Aorta (tissue), 5 donors: ENCODE measurements at places on chromosomes 13 and 19. TPM values are rescaled to one million over a fixed set of nuclear protein-coding genes. Genes with fewer than 3 reads are reported as not detected.

The NCR1 gene
- polyA plus RNA-seq, result not detected

The LRRC8E gene
- not detected for polyA plus RNA-seq

The VSTM1 gene
- polyA plus RNA-seq, result not detected

The SBK3 gene
- polyA plus RNA-seq, result not detected

The CYP2A6 gene
- polyA plus RNA-seq, result not detected

The PLK5 gene
- not detected for polyA plus RNA-seq

The ZNF534 gene
- polyA plus RNA-seq, result not detected

The RGCC gene
- polyA plus RNA-seq, result 10.3 TPM

DNA sequence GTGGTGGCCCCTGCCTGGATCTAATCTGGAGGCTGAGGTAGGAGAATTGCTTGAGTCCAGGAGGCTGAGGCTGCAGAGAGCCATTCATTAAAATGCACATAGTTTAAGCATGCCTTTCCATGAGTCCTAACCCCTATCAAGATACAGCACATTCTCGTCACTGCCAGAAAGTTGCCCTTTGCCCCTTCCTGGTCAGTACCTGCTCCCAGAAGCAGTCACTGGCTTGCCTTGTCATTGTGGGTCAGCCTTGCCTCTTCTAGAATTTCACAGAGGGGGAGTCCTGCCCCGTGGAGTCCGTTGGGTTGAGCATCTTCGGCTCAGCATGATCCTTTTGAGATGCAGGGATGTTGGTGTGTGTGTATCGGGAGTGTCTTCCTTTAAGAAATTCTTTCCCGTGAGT is 10.8 kb downstream of the BICRA start:
- no peak for DNase-seq
- H3K4me3 ChIP-seq, result no peak overlapping the region
- H3K27ac ChIP-seq, result no peak overlapping the region
- H3K27me3 ChIP-seq, result no peaks in the 10 kb centered on the region
- no peaks in the 10 kb centered on the region for H3K36me3 ChIP-seq

- no peak for DNase-seq
- H3K27me3 ChIP-seq, result no peaks in the 10 kb centered on the region
- no peak overlapping the region for H3K27ac ChIP-seq
- no peaks in the 10 kb centered on the region for H3K4me1 ChIP-seq
- no peaks in the 10 kb centered on the region for H3K36me3 ChIP-seq
- H3K4me3 ChIP-seq, result no peak overlapping the region
Observed at GRCh38 chr19:56894626-56895025, 54.1 kb upstream of the PEG3 start.

- no peak overlapping the region for H3K4me3 ChIP-seq
- no peaks in the 10 kb centered on the region for H3K27me3 ChIP-seq
- no peaks in the 10 kb centered on the region for H3K4me1 ChIP-seq
- DNase-seq, result no peak
- no peaks in the 10 kb centered on the region for H3K36me3 ChIP-seq
Observed at GRCh38 chr19:4108767-4109625, 14.9 kb downstream of the MAP2K2 start.

GRCh38 chr19:35297922-35298321 is 6.0 kb downstream of the MAG start:
- H3K27ac ChIP-seq, result no peak overlapping the region
- H3K36me3 ChIP-seq, result no peaks in the 10 kb centered on the region
- no peaks in the 10 kb centered on the region for H3K4me1 ChIP-seq
- no peak for DNase-seq
- no peaks in the 10 kb centered on the region for H3K27me3 ChIP-seq

DNA sequence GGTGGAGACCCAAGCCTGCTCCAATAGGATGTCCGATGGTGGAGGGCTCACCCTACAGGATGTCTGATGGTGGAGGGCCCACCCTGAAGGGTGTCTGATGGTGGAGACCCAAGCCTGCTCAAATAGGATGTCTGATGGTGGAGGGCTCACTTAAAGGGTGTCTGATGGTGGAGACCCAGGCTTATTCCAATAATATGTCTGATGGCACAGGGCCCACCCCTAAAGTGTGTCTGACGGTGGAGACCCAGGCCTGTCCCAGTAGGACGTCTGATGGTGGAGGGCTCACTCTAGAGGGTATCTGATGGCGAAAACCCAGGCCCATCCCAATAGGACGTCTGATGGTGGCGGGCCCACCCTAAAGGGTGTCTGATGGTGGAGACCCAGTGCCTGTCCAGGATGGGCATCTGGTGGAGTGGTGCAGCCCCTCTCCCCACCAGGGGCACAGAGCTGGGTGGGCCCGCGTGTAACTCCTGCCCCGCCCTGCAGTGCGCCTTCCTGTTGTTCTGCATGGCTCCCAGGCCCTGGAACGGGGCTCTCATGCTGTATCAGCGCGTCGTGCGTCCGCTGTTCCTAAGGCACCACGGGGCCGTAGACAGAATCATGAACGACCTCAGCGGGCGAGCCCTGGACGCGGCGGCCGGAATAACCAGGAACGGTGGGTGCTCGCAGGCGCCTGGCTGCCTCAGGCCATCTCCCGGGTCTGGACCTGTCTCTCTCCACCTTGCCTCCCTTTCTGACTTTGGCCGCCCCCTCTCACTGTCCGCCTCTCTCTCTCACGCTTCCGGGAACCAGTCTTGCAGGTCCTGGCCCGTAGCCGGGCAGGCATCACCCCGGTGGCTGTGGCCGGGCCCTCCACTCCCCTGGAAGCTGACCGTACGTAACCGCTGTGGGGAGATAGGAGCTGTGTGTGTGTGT is 5.1 kb downstream of the REEP6 start:
- no peak overlapping the region for H3K4me3 ChIP-seq
- no peaks in the 10 kb centered on the region for H3K4me1 ChIP-seq
- DNase-seq, result no peak
- H3K36me3 ChIP-seq, result no peaks in the 10 kb centered on the region

DNA sequence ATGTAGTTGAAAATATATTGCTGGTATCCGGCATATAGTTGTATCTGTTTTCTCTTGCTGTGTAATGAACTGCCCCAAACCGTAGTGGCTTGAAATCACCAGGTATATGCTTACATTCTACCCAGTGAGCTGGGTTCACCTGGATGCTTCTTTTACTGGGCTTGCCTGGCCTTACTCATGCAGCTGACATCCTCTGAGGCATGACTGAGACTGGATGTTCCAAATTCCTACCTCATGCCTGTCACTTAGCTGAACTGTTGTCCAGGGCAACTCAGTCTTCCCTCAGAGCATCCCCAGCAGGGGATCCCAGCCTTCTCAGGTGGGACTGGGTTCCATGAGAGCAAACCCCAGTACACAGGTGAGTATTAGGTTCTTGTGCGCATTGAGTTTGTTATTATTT is 66.8 kb downstream of the IFT88 start:
- no peaks in the 10 kb centered on the region for H3K4me1 ChIP-seq
- no peak overlapping the region for H3K27ac ChIP-seq
- peaks cover 2% of the 10 kb centered on the region for H3K36me3 ChIP-seq
- H3K4me3 ChIP-seq, result no peak overlapping the region
- no peaks in the 10 kb centered on the region for H3K27me3 ChIP-seq
- DNase-seq, result no peak

DNA sequence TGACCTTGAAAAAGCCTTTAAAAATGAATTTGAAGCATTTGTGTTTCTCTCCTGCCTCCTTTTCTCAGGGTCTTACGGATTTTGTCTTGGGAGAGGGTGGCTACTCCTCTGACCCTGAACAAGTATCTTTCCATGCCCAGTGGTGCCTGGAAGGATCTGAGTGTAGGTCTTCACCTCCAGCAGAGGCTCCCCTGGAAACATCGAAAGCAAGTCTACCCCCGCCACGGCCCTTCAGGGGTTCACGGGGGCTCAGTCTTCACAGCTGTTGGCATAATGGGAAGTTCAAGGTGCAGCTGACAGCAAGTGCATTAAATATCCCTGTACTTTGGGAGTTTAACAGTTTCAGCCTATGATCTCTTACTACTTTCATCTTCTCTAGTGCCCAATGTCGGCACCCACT is 42.7 kb upstream of the SLC15A1 start:
- H3K4me3 ChIP-seq, result no peak overlapping the region
- no peak for DNase-seq
- H3K4me1 ChIP-seq, result no peaks in the 10 kb centered on the region
- H3K36me3 ChIP-seq, result peaks cover 10% of the 10 kb centered on the region

DNA sequence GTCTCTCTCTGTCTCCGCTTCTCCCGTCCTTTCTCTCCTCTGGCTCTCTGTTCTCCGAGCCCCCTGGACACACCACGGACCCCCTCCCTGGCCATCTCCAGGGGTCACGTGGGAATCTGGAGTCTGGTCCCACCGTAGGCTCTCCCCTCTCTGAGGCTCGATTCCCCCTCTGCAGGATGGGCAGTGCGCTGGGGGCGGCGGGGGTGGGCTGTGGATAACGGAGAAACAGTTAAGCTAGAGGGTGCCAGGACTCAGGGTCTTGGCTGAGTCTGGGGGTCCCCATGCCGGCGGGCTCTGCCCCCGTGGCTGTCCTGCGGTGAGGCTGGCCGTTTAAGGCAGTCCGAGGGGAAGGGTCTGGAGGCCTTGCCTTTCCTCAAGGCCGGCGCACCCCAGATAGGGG is 462 bp upstream of the MEIS3 start:
- no peak overlapping the region for H3K4me3 ChIP-seq
- no peak for DNase-seq
- H3K27ac ChIP-seq, result no peak overlapping the region
- H3K36me3 ChIP-seq, result no peaks in the 10 kb centered on the region
- H3K27me3 ChIP-seq, result peaks cover 2% of the 10 kb centered on the region

DNA sequence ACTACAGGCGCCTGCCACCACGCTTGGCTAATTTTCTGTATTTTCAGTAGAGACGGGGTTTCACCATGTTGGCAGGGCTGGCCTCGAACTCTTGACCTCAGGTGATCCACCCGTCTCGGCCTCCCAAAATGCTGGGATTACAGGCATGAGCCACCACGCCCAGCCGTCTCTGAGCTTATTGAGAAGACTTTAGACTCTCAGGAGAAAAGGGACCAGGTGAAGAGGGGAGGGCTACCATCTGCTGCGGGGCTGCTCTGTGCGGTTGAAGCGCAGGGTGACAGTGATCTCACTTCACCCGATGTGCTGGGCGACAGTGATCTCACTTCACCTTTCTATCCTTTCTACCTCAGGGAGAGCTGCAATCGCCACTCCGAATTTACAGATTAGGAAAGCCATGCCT is 25.3 kb downstream of the PDCD5 start:
- peaks cover 10% of the 10 kb centered on the region for H3K36me3 ChIP-seq
- H3K27me3 ChIP-seq, result no peaks in the 10 kb centered on the region
- no peak for DNase-seq
- no peak overlapping the region for H3K27ac ChIP-seq

DNA sequence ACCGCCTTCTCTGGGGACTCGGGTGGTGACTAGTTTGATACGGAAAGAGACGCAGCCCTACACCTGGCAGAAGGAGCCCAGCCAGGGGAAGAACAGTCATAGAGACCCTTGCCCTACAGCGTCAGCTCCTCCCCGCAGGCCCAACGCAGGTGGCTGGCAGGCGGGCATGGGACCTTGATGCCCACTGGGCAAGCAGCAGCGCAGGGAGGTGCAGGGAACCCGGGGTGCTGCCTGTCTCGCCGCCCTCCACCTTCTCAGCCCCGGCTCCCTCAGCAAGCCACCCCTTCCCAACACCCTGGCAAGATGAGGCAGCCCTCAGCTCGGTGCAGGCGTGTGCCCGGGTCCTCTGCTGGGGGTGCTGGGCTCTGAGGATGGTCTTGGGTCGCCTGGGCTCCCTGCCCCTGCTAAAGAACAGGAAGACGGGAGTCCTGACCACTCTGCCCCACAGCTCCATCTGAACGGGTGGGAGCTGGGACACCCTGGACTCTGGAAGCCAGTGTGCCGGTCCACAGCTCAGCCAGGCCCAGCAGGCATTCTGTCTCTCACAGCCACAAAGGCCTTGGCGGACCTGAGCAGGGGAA is 9.0 kb downstream of the MIER2 start:
- peaks cover 2% of the 10 kb centered on the region for H3K36me3 ChIP-seq
- DNase-seq, result no peak
- H3K27ac ChIP-seq, result no peak overlapping the region
- H3K4me3 ChIP-seq, result no peak overlapping the region
- H3K4me1 ChIP-seq, result no peaks in the 10 kb centered on the region

DNA sequence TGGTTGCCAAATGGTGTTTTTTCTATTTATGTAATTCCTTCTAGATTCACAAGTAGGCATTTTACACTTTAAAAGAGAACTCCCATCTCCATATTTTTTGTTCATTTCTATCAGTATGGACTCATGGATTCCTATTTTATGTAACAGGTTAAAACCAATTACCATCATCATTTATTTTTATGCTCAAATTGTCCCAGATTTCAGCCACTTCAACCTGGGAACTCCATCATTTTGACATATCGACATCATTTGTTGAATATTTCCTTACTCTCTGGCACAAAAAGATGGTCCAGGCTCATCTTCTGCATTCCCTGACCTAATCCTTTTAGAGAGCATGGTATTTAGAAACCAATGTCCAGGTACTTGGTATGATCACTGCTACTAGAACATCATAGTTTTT is 79.9 kb downstream of the VWA8 start:
- H3K4me1 ChIP-seq, result no peaks in the 10 kb centered on the region
- DNase-seq, result no peak
- no peak overlapping the region for H3K27ac ChIP-seq

DNA sequence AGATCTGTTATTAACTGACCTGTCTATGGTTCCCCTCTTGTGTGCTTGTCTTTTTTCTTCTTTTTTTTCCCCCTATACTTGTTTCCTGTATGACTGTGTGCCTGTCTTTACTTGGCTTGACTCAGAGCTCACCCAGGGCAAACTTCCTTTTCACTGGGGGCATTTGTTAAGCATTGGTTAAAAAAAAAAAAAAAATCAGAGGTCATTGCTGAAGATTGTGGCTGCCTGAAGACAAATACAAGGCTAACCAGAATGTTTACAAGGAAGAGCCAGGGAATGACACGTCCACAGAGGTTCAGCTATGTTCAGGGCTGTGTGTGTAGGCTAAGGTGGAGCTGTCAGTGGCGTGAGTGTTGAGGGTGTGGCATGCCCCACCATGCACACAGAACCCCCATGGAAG is 47.1 kb downstream of the LNX2 start:
- H3K4me3 ChIP-seq, result no peak overlapping the region
- peaks cover 2% of the 10 kb centered on the region for H3K36me3 ChIP-seq
- peaks cover 2% of the 10 kb centered on the region for H3K4me1 ChIP-seq

DNA sequence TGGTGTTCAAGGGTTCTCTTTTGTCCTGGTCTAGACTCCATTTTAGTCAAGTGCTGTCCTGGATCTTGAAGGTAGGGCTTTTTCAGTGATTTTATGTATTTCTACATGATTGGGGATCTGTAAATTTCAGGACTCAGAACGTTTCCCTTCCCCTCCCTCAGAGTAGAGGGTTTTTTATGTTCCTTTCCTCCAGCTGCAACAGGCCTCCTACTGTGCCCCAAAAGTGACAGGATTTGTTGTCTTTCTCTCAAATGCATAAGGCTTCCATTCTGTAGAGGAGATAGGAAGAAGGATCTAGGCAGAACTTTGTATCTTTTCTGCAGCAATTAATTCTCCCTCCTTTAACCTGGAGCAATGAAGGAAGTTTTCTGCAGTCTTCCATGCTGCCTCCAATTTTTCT is 251.3 kb downstream of the MAB21L1 start:
- H3K27me3 ChIP-seq, result no peaks in the 10 kb centered on the region
- DNase-seq, result no peak
- no peaks in the 10 kb centered on the region for H3K4me1 ChIP-seq
- H3K27ac ChIP-seq, result no peak overlapping the region
- no peak overlapping the region for H3K4me3 ChIP-seq

DNA sequence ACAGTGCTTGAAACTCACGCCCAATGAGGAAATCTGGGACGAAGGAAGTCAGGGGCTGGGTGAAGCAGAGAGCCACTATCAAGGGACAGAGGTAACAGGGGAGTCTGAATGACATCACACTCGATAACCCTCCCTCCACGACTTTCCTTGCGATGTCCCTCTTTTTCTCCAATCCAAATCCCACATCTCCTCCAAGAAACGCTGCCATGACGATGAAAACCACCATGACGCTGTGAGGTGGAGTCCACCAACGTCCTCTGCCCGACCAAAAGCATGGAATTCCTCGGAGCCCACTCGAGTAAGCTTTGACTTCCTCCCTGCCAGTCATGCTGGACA is 967 bp downstream of the REXO1 start:
- H3K36me3 ChIP-seq, result no peaks in the 10 kb centered on the region
- DNase-seq, result no peak
- peaks cover 3% of the 10 kb centered on the region for H3K4me1 ChIP-seq
- peak overlapping the region; percentile 91 for H3K4me3 ChIP-seq
- no peaks in the 10 kb centered on the region for H3K27me3 ChIP-seq
